ENCODE measurements at places on chromosomes 1 and 21.

- no peak for DNase-seq
These were observed 3.4 kb downstream of the MRPL20 start for GRCh38 chr1:1403653-1404052.

DNA sequence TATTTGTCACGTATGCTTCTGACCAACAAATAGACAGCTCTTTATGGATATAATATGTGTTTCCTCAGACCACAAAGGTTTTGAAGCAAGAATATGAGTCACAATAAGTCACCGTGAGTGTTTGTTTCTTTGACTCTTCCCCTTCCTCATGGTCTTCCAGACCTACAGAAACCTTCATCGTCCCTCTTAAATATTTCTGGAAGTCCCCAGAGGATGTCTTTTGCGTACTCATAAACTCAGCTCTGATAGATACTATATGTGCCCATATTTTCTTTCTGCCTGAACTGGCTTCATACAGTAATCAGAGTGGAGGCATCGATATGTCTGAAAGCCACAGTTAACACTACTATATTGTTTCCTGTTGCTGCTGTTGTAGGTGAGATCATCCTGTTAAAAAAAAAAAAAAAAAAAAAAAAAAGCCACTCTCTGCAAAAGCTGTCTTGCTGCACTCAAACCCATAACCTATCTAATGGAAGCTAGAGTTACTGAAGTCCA, 38.4 kb downstream of the ADAMTS1 start:
- no peak for DNase-seq

GRCh38 chr1:93604411-93604810, 77.2 kb downstream of the BCAR3 start:
- no peak for DNase-seq

DNA sequence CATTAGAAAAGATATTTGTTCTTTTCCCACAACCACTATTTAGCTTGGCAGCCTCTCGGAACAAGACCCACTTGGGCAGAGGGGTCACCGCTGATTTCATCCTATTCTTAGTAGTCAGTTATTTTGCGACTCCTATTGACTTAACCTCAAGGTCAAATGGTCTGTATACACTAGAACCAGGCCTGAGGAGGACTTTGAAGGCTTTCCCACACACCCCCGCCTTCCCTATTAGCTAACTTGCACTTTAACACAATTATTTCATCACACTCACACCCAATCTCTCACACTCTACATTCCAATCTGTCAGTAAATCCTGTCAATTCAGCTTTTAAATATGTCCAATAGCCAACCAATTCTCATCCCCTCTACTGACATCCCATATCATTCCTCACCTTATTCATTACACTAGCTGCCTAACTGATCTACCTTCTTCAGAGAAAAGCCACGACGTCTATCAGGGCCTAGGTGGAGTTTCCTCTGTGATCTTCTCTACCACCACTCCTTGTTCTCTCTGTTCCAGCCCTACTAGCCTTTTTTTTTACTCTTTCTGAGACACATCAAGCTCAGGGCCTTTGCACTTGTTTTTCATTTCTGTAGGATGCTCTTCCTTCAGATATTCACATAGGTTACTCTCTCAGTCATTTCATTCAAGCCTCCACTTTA, 1.0 kb upstream of the NIBAN1 start:
- DNase-seq: no peak

DNA sequence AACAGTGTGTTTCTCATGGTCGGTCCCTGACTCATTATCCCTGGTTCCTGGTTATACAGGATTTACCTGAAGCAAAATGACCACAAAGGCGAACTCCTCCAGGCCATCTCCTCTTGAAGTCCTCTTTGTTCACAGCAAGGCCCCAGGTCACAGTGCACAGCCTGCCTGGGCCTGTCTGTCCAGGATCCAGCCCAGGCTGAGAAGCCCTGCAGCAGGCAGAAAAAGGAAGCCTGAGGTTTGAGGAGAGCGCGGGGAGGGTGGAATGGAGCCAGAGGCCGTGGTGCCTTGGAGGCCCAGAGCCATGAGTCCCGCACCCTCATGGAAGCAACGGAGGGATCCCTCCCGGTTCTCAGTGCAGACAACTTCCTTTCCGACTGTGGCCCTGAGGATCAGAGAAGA, 136.8 kb upstream of the IRF2BP2 start:
- DNase-seq: no peak

GRCh38 chr1:9654834-9655723, 3.5 kb downstream of the PIK3CD start:
- no peak for DNase-seq

DNA sequence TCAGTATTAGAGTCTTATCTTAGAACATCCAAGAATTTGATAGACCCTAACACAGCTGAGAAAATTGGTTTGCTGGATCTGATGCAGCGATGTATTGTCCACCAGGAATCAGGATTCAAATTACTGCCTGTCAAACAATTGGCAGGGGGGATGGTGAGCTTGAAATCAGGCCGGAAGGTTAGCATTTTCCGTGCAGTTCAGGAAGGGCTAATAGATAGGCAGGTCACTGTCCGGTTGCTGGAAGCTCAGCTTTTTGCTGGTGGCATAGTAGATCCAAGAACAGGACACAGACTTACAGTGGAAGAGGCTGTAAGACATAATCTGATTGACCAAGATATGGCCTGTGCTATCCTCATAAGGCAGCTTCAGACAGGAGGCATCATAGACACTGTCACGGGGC, 127.2 kb downstream of the MACF1 start:
- DNase-seq: no peak

GRCh38 chr1:50852889-50853288, 107.2 kb downstream of the FAF1 start:
- DNase-seq: no peak

- no peak for DNase-seq
These were observed 30.0 kb downstream of the TENT5C start for GRCh38 chr1:117635805-117636204.

DNA sequence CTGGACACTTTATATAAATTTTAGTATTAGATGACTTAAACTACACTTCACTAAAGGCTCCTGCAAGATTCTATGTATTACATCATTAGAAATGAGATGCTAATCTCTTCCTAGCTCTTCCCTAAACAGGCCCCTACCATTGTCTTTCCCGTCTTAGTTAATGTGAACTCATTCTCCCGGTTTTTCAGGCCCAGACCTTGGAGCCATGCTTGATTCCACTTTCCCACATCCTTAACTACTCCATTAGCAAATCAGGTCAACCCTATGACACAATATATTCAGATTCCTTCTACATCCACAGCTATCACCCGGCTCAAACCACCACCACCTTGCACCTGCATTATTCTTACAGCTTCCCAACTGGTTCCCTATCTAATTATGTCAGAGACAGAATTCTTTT, 73.3 kb downstream of the NVL start:
- DNase-seq: no peak

DNA sequence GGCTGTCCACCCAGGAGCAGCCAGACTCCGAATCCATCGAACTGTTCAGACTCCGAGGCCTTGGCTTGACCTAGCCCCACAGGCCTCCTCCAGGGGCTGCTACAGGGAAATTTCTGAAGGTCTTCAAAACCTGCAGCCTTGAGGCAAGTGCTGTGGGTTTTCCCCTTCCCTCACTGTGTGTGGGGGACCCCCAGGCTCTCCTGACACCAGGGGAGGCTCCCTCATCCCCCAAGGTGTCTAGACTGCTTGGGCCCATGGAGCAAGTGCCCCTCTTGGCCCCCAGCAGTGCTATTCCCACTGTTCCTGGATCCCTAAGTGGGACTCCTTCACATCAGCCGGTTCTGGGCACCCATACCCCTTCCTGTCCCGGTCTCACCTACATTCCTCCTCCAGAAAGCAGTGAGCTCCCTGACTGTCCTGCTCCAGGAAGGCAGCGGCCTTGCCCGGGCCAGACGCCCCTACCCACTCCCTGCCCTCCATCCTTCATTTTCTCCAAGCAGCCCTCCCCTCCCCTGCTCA, 814 bp downstream of the PAQR7 start:
- DNase-seq: no peak

GRCh38 chr1:6850537-6850936, 65.3 kb downstream of the CAMTA1 start:
- peak; percentile 48 for DNase-seq

DNA sequence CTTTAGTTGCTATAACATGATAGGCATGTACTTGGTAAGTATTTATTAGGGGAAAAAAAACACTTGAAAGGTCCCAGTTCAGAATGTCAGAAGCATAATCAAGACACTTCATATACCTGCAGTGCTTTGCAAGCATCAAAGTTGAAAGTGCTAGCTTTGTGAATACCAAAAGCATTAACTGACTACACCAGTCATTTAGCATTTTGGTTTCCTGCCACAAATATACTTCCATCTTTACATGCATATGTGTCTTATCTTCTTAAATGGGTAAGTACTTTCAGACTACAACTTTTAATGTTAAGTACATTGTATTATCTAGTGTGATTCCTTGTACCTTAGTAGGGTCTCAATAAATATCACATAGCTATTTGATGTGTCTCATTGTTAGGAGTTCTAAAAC, 43.7 kb downstream of the AKT3 start:
- DNase-seq: no peak

DNA sequence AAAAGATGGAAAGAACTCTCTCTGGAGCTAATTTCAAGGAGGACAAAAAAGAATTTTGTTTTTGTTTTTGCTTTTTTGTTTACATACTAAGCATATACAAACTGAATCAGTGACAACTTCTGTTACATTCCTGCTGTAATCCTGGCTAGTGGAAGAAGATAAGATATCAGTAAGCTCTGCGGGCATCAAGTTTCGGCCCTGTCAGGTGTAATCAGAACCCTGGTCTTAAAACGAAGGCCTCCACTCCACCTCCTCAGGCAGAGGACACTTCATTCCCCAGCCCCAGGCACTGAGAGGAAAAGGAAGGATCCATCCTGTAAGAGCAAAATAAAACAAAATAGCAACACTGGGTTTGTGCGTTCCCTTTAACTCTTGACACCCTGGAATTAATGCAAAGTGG, 88.9 kb upstream of the ARHGAP29 start:
- DNase-seq: no peak

GRCh38 chr1:51320967-51321923, 9.1 kb downstream of the TTC39A start:
- no peak for DNase-seq

GRCh38 chr1:63453232-63453631, 69.8 kb downstream of the ITGB3BP start:
- no peak for DNase-seq

GRCh38 chr1:64981601-64982533, 15.5 kb upstream of the JAK1 start:
- no peak for DNase-seq

DNA sequence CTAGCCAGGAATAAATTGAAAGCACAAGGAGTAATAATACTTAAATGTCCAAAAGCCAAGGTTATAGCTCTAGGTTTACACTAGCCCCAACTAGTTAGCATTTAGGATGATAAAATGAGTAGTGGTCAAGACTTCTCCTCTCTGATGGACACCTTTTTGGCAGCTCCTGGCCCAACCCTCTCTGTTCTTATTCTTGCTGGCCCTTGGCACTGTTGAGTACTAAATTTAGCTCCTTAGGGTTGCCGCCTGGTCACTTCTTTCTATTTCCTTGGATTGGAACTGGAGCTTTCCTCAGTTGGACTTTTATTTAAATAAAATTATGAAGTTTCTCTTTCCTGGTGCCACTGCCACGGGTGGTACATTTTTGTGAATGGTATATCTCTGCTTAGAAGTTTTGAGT, 28.3 kb downstream of the ARID1A start:
- DNase-seq: no peak

- DNase-seq: peak; percentile 62
These were observed 23.6 kb upstream of the PKP1 start for GRCh38 chr1:201259476-201260235.

- DNase-seq: no peak
These were observed 13.3 kb upstream of the ERICH3 start for GRCh38 chr1:74686928-74687327.

GRCh38 chr1:155860970-155861510, 1.7 kb downstream of the SYT11 start:
- peak; percentile 24 for DNase-seq

Data from GM03348 (cell line).